ENCODE measurements at places on chromosomes 12 and 14.

DNA sequence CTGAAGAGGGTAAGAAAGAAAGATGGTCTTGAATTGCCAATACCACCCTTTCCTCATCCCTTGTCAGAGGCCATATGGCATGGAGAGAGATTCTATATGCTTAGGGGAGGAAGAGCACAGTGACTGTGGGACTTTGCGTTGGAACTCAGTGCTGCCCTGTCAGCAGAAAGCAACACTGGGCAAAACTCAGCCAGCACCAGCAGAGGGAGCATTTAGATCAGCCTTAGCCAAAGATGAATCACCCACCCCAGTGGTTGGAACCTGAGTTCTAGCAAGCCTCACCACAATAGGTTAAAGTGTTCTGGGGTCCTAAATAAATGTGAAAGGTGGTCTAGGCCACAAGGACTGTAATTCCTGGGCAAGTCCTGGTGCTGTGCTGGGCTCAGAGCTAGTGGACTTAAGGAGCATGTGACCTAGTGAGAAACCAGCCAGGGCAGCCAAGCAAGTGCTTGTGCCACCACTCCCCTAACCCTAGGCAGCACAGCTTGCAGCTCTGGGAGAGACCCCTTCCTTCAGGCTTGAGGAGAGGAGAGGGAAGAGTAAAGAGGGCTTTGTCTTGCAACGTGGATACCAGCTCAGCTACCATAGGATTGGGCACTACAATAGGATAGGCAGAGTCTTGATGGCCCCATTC is 11.4 kb upstream of the BCAT1 start:
- DNase-seq: no peak

DNA sequence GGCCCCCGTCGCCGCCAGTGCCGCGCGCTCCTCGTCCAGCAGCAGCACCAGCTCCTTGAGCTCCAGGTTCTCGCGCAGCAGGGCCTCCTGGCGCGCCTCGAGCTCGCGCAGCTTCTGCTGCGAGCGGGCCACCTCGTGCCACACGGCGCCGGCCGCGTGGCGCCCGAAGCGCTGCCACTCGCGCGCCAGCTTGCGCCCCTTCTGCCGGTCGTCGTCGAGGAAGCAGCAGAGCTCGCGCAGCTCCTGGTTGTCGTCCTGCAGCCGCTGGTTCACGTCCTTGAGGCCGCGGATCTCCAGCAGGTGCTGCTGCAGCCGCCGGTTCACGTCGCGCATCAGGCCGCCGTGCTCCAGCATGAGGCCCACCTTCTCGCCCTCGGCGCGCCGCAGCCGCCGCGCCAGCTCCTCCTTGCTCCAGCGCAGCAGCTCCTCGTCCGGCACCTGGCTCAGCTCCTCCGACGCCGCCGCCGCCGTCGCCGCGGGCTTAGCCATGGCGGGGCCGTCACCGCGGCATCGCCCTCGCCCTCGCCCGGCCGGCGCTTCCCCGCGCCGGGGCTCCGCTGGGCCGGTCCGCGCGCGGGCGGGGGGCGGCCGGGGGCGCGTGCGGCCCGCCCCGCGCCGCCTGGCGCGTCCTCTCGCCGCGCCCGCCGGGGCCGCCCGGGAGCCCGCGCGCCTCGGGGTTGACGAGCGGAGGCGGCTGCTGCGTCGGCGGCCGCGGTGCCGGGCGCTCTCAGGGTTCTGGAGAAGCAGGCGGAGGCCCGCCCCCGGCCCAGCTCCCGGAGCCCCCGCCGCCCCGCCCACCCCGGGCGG is at the start of gene CCDC85C:
CCDC85C (minus strand) TSS at position 737 of the 807 bp plus-strand sequence; CDS start at position 489, 248 bp downstream.
- no peak for DNase-seq

GRCh38 chr12:25495331-25496097 is 57.6 kb downstream of the LMNTD1 start:
- no peak for DNase-seq

GRCh38 chr14:52014601-52015267 is 25.4 kb downstream of the RTRAF start:
- DNase-seq: no peak

DNA sequence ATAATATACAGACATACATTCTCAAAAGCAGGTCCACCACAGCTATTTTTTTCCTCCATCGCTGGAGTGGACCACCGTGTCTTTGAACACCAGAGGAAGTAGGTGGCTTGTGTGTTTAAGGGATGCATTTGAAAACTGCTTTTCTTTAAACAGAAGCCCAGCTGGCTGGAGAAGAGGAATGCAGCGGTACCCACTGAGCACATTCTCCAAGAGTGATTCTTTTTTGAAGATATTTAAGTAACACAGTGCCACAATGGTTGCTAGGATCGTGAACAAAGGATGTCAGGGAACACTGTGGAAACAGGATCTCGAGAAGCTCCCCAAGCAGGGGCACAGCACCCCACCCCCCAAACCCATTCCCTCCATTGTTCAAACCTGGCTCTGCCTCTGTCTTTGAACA is 286.6 kb upstream of the PWP1 start:
- no peak for DNase-seq

- DNase-seq: no peak
These were observed 75.9 kb downstream of the IFT81 start for GRCh38 chr12:110200124-110200417.

DNA sequence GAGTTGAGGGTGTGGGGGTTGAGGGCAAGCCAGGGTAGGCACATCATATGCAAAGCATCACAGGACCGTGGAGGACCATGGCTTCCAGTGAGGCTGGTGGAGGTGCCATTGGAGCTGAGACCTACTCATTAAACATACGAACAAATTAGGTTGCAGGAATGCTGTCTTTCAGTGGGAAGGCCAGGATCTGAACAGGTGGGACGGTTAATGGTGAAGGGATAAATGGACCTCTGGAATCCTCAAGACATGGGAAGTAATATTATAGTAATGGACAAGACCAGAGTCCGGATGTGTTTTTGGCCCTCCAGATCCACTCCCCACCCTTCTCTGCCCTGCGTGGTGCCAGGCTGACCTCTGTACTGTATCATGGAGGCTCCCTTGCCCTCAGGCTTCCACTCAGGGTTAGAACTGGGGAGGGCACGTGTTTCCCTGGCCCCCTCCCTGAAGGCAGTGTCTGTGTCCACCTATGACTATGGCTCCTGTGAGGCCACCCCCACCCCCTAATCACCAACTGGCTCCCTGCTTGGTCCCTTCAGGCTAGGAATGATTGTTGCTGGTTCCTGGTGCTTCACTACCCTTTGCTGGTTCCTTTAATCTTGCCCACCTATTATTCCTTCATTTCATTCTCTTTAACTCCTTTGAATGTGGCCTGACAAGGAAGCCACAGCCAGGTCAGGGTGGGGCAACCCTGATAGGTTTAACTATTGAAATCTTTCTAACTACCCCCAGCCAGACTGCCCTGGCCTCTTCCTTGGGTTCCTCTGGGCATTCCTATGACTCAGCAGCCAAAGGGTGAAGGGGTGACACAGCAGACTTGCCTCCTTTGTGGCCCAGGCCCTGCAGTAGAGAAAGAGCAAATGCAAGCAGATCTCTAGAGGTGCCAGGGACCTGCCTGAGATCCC is 10.7 kb downstream of the DHRS2 start:
- DNase-seq: no peak

- DNase-seq: no peak
These were observed 232.3 kb downstream of the MED13L start for GRCh38 chr12:116045150-116045549.

DNA sequence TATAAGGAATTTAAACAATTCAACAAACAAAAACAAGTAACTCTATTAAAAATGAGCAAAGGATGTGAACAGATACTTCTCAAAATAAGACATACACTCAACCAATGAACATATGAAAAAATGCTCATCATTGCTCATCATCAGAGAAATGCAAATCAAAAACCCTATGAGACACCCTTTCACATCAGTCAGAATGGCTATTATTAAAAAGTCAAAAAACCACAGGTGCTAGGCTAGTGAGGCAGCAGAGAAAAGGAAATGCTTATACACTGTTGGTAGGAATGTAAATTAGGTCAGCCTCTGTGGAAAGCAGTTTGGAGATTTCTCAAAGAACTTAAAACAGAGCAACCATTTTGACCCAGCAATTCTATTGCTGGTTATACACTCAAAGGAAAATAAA is 52.0 kb downstream of the NAV3 start:
- no peak for DNase-seq

GRCh38 chr12:65430571-65431306 is 152.3 kb downstream of the MSRB3 start:
- no peak for DNase-seq

DNA sequence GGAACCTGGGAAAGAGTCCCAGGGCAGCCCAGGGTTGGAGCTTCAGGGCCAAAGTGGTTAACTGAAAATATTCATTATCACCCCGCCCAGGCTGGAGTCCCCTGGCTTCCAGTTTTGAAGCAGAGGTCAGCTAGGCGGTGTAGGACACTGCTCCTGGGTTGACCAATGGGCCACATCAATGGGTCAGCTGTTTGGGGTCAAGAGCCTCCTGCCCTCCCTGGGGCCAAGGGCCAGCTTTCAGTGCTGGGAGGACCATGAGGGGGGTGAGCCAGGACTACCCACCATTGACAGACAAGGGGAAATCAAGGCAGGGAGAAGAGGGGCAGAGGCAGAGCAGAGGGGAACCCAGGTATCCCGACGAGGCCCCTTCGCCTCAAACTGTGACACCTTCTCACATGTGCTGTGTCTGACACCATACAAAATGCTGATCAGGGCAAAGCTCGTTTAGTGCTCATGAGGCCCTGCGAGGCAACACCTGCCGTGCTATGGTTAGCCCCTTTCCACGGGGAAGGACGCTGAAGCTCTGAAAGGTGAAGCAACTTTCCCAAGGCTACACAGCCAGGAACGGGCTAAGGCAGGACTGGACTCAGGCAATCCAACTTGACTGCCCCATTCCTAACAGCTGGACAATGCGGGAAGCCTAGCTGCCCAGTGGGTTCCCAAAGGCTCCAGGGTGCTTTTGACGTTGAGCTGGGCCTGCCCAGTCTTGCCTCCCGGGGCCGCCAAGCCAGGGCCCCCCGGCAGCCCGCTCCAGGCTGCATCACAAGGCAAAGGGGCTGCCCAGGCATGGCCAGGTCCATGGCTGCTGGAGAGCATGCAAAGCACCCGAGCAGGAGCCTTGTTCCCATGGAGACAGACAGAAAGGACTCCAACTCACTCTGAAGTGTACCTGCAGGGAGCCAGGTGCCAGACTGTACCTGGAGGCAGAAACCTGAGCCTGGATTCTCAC is 2.0 kb downstream of the SYNE3 start:
- no peak for DNase-seq

DNA sequence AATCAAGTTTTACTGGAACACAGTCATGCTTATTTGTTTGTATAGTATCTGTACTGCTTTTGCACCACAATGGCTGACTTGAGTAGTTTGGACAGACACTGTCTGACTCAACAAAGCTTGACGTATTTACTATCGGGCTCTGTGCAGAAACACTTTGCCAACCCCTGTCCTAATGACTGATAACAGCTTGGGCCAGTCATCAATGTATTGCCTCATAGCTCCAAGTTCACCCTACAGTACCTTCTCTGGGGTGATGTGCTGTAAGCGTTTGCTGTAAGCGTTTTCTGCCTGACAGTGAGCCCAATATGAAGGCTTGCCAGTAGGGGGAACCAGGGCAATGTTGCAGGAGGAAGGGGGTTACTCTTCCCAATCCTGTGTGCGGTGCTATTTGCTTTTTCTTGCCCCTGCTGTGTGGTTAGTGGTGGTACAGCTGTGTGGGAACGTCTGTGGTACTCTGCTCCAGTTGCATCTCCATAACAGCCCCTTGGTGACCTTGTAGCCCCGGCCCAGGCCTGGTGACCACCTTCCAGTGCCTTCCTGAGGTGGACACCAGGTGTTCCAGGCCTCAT is 5.4 kb upstream of the CCDC177 start:
- DNase-seq: no peak

DNA sequence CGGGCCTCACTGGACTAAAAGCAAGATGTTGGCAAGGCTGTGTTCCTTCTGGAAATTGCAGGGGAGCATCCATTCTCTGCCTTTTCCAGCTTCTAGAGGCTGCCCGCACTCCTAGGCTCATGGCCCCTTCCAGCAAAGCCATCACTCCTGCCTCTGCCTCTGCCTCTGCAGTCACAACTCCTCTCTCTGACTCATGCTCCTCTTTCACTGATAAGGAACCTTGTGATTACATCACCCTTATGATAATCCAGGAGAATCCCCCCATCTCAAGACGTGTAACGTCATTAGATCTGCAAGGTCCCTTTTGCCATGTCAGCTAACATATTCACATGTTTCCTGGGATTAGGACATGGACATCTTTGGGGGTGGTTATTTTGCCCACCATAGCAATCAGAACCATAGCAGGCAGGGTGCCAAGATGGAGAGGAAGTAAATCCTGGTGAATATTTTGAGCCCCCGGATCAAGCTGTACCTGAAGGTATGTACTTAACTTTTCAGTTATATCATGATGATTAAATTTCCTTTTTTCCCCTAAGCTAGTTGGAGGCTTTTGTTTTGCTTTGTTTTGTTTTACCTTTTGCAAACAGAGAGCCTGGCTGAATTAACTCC is 123.6 kb downstream of the SCARB1 start:
- no peak for DNase-seq

GRCh38 chr14:92323011-92323915 is at the start of gene SLC24A4:
SLC24A4 (plus strand) TSS chr14:92323165; CDS start chr14:92323831, 666 bp downstream.
- no peak for DNase-seq

- no peak for DNase-seq
These were observed 26.7 kb downstream of the TSPAN11 start for GRCh38 chr12:30953257-30953656.

- DNase-seq: no peak
These were observed 201.7 kb upstream of the PLXNC1 start for GRCh38 chr12:93946542-93947150.

Data from H1 (cell line).